ENCODE measurements at places on chromosomes 3 and 15.

- DNase-seq: peak; percentile 83
Observed at GRCh38 chr3:187740421-187741399, 4.6 kb downstream of the BCL6 start.

- no peak for DNase-seq
Observed at GRCh38 chr3:146115619-146116018, 45.4 kb downstream of the PLOD2 start.

DNA sequence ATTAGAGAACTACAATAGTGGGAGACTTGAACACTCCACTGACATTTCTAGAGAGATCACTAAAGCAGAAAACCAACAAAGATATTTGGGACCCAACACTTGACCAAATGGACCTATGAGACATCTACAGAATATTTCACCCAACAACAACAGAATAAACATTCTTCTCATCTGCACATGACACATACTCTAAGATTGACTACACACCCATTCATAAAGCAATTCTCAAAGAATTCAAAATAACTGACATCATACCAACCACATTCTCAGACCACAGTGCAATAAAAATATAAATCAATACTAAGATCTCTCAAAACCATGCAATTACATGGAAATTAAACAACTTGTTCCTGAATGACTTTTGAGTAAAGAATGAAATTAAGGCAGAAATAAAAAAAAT lies 473.7 kb downstream of the LPP start:
- peak; percentile 97 for DNase-seq

- no peak for DNase-seq
Observed at GRCh38 chr15:22786868-22787698, 639 bp downstream of the NIPA1 start.

GRCh38 chr3:100525753-100526612 lies 33.6 kb downstream of the TMEM45A start:
- DNase-seq: peak; percentile 88

- no peak for DNase-seq
Observed at GRCh38 chr15:48143856-48144255, 23.1 kb downstream of the SLC24A5 start.

DNA sequence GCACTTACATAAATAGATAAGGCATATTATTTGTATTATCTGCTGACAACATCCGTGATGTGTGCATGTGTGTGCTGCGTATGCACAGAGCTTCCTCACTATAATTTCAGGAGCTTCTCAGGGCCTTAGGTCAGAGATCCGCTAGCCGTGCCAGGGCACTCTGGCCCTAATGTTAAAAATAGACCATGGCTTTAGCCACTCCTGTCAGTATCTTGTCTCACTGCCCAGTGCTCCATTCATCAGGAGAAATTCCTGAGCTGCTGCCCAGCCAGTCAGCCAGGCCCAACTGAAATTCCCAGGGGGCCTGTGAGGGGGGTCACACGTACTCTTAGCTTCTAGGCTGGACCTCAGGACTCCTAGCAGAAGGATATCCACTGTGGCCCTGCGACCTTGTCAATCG lies 70.0 kb upstream of the ABHD2 start:
- DNase-seq: no peak

GRCh38 chr3:128374746-128375445 lies 91.8 kb downstream of the DNAJB8 start:
- DNase-seq: no peak

GRCh38 chr3:33074217-33075067 lies 22.5 kb downstream of the GLB1 start:
- DNase-seq: no peak

DNA sequence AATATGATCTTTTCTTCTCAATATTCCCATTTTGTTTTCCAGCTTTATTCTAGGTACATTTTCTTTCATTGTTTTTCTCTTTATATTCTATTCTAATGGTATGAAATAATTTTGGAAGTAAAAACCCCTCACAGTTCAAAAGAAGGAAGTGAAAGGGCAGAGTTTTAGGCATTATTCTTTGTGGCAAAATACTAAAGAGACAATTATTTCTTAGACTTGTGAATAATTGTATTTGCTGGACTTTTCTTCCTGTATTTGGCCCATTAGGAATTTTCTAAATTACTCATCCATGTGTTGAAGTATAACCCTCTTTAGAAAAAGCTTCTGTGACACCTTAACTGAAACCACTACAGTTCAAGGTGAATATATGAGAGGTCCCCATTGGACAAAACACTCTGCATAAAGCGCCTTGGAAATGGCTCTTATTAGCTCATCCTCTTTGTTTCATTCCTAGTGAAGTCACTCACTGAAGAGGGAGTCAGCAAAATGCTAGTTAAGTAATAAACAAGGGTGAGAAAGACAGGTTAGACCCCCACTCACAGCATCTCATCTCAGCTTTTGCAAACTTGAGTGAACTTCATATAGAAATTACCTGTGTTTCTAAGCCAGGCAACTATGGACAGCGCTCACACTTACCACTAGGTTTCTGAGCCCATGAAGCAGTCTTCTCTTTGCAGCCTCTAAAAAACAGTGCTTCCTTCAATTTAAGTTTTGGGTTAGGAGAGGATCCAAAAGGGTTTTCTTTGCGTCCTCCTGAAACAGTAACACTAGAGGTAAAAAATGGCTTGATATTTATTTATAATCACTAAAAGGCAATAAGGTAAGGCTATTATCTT lies 327.5 kb downstream of the ARPP21 start:
- no peak for DNase-seq

GRCh38 chr3:67245545-67245944 lies 247.4 kb downstream of the KBTBD8 start:
- no peak for DNase-seq

DNA sequence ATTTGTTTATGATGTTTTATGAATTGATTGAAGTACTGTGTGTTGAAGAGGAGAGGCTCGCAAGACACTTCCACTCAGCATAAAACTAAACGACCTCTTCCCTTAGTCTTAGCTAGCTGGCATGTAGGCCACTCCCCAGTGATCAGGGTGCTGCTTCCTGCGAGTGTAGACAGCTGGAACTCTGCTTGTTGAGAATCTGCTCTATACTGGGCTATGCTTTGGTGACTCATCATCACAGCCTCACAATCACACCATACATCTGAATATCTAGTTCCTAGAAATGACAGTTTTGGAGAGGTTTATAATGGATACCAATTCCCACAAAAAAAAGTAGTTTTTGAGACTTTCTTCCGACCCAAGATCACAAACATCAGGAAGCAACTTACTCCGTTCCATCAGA lies 1.5 kb upstream of the SLC24A5 start:
- no peak for DNase-seq

- no peak for DNase-seq
Observed at GRCh38 chr3:192079098-192079497, 618.1 kb downstream of the PYDC2 start.

DNA sequence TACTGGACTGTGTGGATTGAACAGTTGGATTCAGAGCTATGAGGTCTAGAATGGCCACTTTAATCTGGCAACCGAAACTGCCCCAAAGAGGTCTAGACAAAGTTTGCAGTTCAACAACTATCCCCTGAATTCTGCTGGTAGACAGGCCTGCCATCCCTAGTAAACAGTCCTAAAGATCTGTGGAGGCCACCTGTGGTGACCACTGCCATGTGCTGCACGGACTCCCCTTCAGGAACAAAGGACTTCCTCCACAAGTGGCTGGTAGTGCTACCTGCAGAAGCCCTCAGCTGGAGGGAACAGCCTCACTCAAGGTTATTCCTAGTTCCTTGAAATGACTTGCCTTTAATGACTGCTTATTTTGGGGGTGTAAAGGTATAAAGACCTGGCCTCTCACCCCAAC lies 6.1 kb downstream of the TNFAIP8L3 start:
- DNase-seq: no peak

GRCh38 chr3:49349348-49350114 lies 8.6 kb downstream of the GPX1 start:
- no peak for DNase-seq

DNA sequence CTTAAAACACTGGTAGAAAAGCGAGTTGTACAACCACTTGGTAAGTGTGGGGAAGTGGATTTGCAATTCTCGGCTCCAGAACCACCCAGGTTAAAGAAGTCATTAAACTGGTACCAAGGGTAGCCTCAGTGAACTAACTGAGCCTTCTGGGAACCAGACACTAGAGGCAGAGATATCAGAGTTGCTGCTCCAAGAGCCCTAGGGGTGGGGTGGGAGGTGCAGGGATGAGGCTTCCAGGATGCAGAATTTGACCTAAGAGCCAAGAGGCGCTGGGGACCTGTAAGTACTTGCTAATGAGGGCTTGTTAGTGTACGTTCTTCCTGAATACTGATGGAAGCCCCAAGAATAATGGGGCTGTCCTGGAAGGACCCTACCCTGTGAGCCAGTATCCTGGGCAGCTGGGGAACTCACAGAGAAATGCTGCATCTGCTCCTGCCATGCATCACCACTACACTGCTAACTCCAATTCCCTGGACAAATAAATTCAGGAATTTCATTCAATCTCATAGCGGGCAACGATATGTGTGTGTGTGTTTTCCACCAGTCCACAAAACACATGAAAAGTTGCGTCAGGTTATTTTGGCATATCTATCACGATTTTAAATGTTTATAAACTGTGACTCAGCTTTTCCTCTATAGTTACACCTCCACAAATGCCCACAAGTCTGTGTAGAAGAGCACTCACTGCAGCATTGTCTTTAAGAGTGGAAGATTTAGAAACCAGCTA lies 23.8 kb downstream of the STIMATE start:
- DNase-seq: no peak

DNA sequence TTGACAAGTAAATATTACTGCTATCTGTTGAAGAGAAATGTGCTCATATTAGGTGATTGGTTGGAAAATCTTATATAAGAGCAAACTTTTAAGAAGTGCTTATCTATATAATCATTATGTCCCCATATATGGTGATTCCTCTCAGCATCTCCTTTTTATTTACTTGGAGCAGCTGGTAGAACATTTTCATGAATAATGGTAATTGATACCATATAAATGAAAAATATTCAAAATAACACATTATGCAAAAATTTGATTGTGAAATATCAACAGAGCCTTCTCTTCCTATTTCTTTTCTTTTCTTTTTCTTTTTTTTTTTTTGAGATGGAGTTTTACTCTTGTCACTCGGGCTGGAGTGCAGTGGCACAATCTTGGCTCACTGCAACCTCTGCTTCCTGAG lies 56.2 kb downstream of the ROBO2 start:
- no peak for DNase-seq

DNA sequence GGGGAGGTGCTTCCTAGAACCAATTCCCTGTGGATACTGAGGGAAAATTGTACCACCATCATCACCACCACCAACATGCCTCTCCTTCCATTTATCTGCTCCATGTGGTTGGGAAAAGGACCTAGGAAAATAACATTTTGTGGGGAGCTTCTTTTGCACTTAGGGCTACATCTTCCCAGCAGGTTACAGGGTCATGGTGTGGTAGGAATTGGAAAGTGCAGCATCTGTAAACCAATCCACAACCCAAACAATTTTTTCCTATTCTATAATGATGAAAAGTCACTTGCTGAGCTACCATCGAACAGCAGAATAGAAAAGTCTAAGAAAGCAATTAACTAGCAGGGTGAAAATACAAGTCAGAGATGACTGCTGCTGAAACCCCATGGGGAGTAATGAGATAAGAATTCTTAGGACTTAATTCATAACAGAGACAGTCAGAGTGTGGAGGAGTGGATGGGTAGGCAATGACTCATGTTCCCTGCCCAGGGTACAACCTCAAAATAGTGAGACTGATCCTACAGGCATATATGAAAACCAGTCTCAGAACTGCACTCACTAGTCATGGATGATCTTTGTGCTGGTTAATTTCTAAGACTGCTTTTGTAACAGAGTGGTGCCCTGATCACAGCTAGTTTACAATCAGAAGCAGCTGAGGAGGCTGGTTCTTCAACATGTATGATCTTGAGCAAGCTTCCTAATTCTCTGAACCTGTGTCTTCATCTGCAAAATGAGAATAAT lies 38.1 kb upstream of the LEKR1 start:
- peak; percentile 90 for DNase-seq

DNA sequence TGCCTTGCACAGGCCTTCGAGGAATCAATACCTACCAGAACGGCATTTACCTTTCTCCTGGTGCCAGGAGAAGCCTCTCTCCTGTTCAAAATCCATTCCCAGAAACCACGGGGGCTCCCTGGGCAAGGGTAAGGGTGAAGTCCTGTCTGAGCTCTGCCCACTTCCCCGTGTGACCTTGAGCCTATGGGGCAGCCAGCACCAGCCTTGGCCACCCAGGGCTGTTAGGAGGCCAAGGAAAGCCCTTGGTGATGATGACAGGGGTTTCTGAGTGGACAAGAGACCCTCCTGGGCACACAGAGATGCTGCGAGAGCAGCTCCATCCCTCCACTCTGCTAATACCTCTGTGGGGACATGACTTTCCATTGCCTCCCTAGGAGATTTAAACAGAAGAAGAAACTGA lies 5.9 kb downstream of the SCN5A start:
- no peak for DNase-seq

DNA sequence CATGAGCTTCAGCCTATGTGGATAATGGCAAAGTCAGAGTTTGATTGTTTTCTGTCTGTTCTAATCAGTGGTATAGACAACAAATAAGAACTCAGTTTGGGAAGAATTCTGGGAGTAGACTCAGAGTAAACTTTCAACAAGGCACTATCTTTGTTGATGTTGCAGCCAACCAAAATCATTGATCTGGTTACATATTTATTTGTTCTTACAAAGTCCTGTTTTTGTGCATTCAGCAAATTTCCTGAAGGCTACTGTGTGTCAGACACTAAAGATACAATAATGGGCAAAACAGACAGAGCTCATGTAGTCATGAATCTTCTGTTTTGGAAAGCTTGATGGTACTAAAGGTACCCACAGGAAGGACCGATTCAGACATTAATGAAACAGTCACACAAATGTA lies 55.0 kb downstream of the GRM7 start:
- DNase-seq: no peak

DNA sequence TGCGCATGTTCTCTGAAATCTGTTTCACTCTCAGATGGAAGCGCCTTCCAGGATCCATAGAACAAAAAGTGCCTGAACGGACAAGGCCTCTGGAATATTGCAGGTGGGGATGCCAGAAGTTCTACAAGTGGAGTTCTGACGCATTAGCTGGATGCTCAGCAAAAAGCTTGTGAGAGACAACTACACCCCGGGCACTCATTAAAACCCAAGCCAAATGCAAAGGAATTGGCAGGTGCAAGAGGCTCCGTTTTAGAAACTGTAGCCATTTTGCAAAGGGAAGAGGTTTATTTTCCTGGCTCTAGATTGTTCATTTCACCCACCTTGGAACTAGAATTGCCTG lies 35.2 kb upstream of the SLC24A5 start:
- no peak for DNase-seq

GRCh38 chr3:118948146-118948545 lies 86.5 kb downstream of the IGSF11 start:
- DNase-seq: no peak

- no peak for DNase-seq
Observed at GRCh38 chr15:34331809-34332208, 5.8 kb downstream of the SLC12A6 start.

DNA sequence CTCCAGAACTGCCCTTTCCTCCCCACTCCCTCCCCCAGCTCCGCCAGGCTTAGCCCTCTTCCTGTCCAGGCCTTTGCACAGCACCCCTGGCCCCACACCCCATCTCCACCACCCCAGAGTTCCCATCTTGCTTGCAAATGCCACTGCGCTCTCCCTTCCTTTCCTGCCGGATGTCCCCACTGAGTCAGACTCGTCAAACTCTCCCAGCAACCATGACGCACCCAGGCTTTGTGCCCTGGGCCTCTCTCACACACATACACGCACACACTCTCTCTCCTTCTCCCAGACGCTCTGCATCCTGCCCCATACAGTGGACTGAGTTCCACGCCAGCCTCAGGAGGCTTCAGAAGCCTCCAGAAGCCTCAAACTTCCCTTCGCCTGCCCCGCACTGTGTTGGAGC lies 2.8 kb upstream of the CCDC9B start:
- no peak for DNase-seq
